ENCODE measurements at places on chromosomes 13 and 19.

- peaks cover 7% of the 10 kb centered on the region for H3K4me1 ChIP-seq
- no peak for DNase-seq
- H3K36me3 ChIP-seq, result no peaks in the 10 kb centered on the region
These were observed 27.5 kb upstream of the ANKRD10 start for GRCh38 chr13:110942248-110942981.

DNA sequence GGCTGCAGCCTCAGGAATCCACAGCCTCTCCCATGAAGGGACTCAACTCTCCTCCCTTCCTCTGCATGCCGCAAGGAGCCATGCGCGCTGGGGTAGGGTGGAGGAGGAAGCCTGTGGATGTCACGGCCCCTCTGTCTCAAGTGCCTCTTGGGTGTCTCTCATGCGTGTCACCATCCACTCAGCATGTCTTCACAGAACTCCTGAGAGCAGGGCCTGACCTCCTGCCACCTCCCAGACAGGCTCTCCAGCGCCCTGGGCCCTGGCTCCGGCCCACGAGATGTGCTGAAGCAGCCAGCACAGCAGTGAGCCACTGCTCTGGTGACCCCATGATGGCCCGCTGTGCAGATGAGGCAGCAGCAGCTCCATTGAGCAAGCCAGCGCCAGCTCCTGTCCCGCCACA lies 25.9 kb upstream of the SPACA7 start:
- H3K36me3 ChIP-seq, result no peaks in the 10 kb centered on the region
- peaks cover 82% of the 10 kb centered on the region for H3K27me3 ChIP-seq
- no peak overlapping the region for H3K4me3 ChIP-seq
- H3K4me1 ChIP-seq, result peaks cover 8% of the 10 kb centered on the region
- H3K27ac ChIP-seq, result no peak overlapping the region

- no peaks in the 10 kb centered on the region for H3K36me3 ChIP-seq
- H3K4me3 ChIP-seq, result peak overlapping the region; percentile 97
- H3K27me3 ChIP-seq, result no peaks in the 10 kb centered on the region
- H3K27ac ChIP-seq, result peak overlapping the region; percentile 94
These were observed 939 bp upstream of the RANBP3 start for GRCh38 chr19:5978606-5979552.

GRCh38 chr13:74867460-74867859 lies 614.5 kb downstream of the TBC1D4 start:
- peaks cover 9% of the 10 kb centered on the region for H3K4me1 ChIP-seq
- no peak overlapping the region for H3K27ac ChIP-seq
- peaks cover 3% of the 10 kb centered on the region for H3K36me3 ChIP-seq
- H3K27me3 ChIP-seq, result peaks cover 1% of the 10 kb centered on the region

DNA sequence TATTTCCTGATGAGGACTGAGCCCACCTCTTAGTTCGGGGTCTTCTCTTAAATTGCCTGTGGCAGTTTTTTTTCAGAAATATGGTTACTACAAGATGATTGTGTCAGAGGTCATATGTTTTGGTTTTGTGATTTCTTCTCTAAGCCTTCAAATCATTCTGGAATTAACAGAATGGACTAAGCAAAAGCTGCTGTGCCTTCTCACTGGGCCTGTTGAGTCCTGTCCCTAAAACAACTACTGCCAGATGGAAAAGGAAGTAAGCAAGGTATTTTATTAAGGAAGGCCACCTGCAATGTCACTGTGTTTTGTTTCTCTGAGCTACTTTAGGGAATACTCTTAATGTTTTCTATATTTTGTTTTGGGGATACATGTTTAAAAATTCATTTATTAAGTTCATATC lies 470.8 kb downstream of the PCDH20 start:
- DNase-seq, result no peak
- no peak overlapping the region for H3K4me3 ChIP-seq
- peak overlapping the region; percentile 43 for H3K27ac ChIP-seq
- peaks cover 10% of the 10 kb centered on the region for H3K4me1 ChIP-seq

- DNase-seq, result no peak
- H3K4me3 ChIP-seq, result no peak overlapping the region
- no peaks in the 10 kb centered on the region for H3K27me3 ChIP-seq
- H3K36me3 ChIP-seq, result peaks cover 59% of the 10 kb centered on the region
- H3K4me1 ChIP-seq, result peaks cover 3% of the 10 kb centered on the region
- no peak overlapping the region for H3K27ac ChIP-seq
These were observed 84.9 kb downstream of the PTPRS start for GRCh38 chr19:5255602-5256231.

DNA sequence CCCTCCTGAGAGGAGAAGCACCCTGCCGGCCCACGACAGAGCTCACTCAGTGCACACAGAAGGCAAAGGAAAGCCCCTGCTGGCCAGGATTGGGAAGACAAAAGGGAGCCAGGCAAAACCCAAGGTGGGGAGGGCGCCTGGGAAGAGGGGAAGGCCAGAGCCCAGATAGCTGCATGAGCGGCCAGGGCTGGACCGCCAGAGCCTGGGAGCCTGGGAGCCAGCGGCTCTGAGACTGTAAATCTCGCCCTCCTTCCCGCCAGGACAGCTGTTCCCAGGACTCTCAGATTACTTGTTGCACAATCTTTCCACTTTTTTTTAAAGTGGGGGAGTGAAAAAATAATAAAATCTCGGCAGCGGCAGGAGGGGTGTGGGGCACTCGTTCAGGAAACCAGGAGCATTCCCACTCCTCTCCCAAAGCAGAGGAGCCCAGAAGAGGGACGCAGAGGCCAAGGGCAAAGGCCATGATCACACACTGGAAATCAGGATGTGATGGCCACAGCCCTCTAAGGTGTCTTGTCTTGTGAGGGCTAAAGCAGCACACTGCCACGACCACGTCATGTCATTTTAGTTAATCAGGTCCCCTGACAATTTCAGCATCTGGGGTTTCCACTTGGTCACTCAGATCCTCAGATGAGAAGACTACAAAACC lies 19.6 kb upstream of the EPHX3 start:
- H3K27me3 ChIP-seq, result no peaks in the 10 kb centered on the region
- no peak overlapping the region for H3K4me3 ChIP-seq
- peaks cover 12% of the 10 kb centered on the region for H3K36me3 ChIP-seq
- H3K27ac ChIP-seq, result peak overlapping the region; percentile 92
- H3K4me1 ChIP-seq, result peaks cover 32% of the 10 kb centered on the region

DNA sequence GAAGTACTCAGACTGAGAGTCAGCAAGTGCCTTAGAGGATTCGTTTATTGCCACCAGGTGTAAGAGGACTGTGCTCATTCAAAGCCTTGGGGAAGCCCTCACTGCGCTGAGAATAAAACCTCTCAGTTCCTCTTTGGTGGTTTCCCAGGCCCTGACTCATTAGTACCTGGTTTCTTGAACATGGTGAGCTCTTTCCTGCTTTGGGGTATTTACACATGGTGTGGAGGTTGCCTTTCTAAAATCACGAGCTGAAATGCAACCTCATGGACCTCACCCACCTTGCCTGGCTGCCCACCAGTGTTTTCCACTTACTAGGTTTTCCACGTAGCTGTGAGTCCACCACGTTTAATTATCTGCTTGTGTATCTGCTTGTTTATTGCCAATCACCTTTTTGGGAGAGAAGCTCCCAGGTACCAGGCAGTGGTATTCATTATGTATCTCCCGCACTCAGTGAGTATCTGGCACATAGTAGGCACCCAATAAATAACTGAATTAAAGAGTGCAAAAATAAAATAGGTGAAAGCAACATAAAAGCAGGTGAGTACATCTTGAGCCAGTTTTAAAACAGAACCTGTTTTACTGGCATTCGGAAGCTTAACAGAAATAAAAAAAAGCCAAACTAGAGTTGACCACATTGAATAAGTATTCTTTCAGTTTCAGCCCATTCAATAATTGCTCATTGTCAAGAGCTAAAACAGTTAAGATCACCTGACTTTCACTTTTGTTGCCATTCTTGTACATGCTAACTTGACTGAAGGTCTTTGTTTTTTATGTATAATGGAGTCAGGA lies 533.0 kb downstream of the MYO16 start:
- H3K27ac ChIP-seq, result no peak overlapping the region
- no peaks in the 10 kb centered on the region for H3K36me3 ChIP-seq
- H3K4me3 ChIP-seq, result no peak overlapping the region

GRCh38 chr19:41327576-41328156 lies 17.7 kb downstream of the CCDC97 start:
- no peak overlapping the region for H3K27ac ChIP-seq
- peaks cover 6% of the 10 kb centered on the region for H3K27me3 ChIP-seq
- DNase-seq, result no peak
- peaks cover 4% of the 10 kb centered on the region for H3K36me3 ChIP-seq
- no peak overlapping the region for H3K4me3 ChIP-seq
- H3K4me1 ChIP-seq, result peaks cover 42% of the 10 kb centered on the region

DNA sequence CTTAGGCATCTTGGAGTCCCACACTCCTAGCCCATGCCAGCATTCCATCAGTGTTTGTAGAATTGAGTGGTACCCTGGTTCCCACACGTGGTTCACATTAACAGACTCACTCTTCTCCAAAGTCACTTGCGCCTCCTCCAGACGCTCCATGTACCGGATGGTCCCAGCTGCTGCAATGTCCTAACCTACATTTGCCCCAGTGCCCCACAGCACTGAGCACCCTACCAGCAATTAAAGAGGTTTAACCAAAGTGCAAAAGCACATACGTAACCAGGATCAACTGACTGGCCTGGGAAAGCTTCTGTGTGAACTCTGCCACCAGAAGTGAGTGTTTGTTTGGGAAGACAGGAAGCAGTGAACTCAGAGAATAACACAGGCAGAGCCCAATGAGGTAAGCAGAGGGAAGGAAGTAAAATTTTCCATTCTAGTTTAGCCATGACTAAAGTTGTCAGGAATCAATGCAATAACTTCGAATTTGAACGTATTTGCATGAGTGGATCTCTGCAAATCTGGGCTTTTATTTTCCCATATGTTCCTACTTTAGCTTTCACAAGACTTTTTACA lies 7.3 kb upstream of the MEDAG start:
- no peak overlapping the region for H3K27ac ChIP-seq
- DNase-seq, result no peak
- H3K4me1 ChIP-seq, result peaks cover 19% of the 10 kb centered on the region
- peaks cover 2% of the 10 kb centered on the region for H3K27me3 ChIP-seq

- DNase-seq, result no peak
- no peaks in the 10 kb centered on the region for H3K27me3 ChIP-seq
- peaks cover 41% of the 10 kb centered on the region for H3K4me1 ChIP-seq
- peak overlapping the region; percentile 87 for H3K4me3 ChIP-seq
- peak overlapping the region; percentile 47 for H3K27ac ChIP-seq
- H3K36me3 ChIP-seq, result no peaks in the 10 kb centered on the region
These were observed 535 bp downstream of the CDKN2D start for GRCh38 chr19:10568062-10568825.

DNA sequence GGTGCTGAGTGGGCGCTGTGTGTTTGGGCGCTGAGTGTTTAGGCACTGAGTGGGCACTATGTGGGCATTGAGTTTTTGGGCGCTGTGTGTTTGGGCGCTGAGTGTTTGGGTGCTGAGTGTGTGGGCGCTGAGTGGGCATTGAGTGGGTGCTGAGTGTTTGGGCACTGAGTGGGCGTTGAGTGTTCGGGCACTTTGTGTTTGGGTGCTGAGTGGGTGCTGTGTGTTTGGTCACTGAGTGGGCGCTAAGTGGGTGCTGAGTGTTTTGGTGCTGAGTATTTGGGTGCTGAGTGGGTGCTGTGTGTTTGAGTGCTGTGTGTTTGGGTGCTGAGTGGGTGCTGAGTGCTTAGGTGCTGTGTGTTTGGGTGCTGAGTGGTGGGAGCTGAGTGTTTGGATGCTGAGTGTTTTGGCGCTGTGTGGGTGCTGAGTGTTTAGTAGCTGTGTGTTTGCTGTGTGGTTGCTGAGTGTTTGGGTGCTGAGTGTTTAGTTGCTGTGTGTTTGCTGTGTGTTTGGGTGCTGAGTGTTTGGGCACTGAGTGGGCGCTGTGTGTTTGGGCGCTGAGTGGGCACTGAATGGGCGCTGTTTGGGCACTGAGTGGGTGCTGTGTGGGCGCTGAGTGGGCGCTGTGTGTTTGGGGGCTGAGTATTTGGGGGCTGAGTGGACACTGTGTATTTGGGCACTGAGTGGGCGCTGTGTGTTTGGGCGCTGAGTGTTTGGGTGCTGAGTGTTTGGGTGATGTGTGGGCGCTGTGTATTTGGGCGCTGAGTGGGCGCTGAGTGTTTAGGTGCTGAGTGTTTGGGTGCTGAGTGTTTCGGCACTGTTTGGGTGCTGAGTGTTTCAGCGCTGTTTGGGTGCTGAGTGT lies 47.2 kb upstream of the F7 start:
- peaks cover 2% of the 10 kb centered on the region for H3K27me3 ChIP-seq
- DNase-seq, result no peak
- peaks cover 6% of the 10 kb centered on the region for H3K4me1 ChIP-seq

DNA sequence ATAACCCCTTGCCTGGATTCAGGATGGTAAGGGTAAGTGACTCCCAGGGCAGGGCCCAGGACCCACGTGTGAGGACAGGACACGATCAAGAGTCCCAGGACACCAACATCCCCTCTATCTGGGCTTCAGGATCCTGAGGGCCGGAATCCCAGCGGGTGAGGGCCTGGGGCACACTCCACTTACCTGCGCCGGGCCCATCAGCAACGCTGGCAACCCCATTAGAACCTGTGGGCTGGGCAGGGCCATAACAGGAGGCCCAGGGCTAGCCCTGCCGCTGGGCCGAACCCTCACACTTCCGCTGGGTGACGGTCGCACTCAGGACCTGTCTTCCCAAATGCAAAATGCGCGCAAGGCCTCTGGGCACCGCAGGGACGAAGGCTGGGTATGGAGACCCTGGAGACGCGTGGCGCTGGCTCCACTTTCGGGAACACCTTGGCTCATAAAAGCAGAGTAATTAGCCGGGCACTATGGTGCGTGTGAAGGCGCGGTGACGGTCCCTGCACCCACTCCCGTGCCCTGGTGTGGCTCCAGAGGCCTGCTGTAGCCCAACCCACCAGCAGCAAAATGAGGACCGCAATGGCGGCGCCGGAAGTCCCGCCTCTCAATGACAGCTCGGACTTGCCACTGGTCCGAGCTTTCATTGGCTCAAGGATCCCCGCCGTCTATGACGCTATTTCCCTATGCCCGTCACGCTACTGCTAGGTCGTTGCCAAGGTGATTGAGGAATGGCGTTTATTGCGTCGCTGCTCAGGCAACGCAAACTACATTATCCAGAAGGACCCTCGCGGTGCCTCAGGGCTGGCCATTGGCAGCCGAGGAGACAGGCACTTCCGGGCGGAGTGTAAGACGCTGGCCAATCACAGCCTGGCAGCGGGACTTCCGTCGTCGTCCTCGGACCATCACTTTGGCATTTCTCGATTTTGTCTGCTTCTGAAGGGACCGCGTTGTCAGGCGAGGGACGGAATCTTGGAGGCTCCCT lies at the start of gene ZNF132:
Gene ZNF132, minus strand, starts transcription at position 578 of the 979 bp plus-strand sequence. Its CDS starts 332 bp downstream, at position 246.
- DNase-seq, result peak; percentile 85
- H3K27me3 ChIP-seq, result peaks cover 45% of the 10 kb centered on the region
- peak within 1 kb of the TSS; percentile 94 for H3K27ac ChIP-seq
- peaks cover 13% of the 10 kb centered on the region for H3K4me1 ChIP-seq
- peak within 1 kb of the TSS; percentile 84 for H3K4me3 ChIP-seq
- H3K36me3 ChIP-seq, result peaks cover 52% of the 10 kb centered on the region

Data from mesothelial cell of epicardium (in vitro differentiated cells).